ENCODE measurements at places on chromosomes 2 and 18.
A peak's percentile ranks its signal among the peaks of the same experiment; 100 is the strongest.

GRCh38 chr2:12083081-12083581 is 336.7 kb downstream of the LPIN1 start:
- no peak for DNase-seq

- DNase-seq, result no peak
Observed at GRCh38 chr2:227886149-227886548, 14.7 kb downstream of the DAW1 start.

GRCh38 chr2:146265656-146266055 is 1579.2 kb upstream of the ACVR2A start:
- no peak for DNase-seq

- peak; percentile 11 for DNase-seq
Observed at GRCh38 chr2:147382322-147382948, 462.4 kb upstream of the ACVR2A start.

DNA sequence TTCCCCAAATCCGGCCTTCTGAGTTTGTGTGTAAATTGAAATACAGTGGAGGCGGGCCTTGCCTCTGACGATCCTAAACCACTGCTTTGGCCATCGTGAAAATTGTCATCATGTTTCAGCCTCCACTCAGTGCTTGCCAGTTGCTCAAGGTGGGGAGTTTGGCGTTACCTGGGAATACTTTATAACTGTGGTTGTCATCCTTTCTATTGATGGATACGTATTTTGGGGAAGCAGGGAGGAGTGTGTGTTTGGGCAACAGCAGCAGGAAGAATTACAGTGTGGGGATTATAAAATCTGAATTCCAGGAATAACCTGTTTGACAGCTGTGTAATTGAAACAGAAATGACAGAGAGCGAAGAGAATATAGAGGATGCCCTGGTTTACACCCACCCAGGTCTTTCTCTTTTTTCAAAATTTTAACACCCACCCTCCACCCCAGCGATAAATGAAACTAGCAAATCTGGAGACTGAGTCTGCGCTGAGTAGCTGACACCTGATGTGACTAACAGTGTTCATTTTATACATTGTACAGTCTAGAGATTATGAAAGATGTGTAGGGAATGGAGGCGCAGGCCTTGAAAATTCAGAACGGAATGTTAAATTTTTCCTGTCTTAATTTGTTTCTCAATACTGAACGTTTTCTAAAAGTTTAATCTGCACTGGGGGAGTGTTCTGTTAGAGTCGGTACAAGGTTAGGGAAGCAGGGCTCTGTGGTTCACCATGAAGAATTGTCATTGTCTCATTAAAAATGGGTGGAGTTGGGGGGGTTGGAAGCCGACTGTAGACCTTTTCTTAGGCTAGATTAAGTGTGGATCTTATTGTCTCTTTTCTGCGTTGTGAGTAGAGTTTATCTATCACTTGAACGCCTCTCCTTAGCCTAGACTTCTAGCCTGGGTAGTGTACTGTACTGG is 1.6 kb downstream of the MAP4K4 start:
- no peak for DNase-seq

GRCh38 chr2:9945596-9945995 is 5.9 kb upstream of the GRHL1 start:
- DNase-seq, result no peak

DNA sequence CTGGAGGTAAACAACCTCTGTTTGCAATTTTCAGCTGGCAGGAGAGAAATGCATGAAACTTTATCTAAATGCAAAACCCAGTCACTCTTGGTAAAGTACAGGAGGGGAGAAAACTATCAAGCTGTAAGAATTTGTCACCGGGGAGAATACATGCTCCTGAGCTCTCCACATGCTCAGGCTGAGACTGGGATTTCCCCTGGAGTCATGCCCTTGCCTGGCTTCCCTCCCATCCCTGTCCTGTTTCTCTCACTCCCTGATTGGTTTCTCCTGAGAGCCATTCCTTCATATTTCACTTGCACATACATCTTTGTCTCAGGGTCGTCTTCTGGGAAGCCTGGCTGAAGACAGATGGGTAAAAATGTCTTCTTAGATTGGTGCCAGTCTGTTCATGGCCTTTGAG is 52.9 kb upstream of the SPATS2L start:
- no peak for DNase-seq

DNA sequence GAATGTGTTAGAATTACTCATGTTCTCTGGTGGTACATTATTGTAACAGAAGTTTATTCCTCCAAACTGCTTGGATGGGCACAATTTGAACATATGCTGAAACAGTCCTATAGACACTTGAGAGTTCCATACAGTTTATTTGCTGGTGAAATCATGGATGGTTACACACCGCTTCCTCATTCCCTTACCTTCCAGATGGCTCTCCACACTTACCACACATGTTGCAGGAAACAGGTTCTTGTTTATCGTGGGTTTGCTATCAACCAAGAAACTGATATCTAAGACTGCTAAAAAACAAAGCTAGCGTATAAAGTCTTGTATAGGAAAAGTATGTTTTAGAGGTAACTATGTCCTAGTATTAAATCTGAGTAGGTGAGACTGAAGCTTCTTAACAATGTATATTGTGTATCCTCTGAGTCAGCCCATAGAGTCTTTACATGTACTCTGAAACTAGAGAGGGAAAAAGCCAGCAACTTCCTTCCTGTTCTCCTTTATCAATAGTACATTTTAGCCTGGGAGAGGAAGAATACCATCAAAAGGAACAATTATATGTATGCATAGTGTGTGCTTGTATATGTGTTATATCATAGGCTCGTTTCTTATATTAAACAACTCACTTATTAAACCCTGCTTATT is 313.1 kb downstream of the PLCL1 start:
- DNase-seq, result no peak

DNA sequence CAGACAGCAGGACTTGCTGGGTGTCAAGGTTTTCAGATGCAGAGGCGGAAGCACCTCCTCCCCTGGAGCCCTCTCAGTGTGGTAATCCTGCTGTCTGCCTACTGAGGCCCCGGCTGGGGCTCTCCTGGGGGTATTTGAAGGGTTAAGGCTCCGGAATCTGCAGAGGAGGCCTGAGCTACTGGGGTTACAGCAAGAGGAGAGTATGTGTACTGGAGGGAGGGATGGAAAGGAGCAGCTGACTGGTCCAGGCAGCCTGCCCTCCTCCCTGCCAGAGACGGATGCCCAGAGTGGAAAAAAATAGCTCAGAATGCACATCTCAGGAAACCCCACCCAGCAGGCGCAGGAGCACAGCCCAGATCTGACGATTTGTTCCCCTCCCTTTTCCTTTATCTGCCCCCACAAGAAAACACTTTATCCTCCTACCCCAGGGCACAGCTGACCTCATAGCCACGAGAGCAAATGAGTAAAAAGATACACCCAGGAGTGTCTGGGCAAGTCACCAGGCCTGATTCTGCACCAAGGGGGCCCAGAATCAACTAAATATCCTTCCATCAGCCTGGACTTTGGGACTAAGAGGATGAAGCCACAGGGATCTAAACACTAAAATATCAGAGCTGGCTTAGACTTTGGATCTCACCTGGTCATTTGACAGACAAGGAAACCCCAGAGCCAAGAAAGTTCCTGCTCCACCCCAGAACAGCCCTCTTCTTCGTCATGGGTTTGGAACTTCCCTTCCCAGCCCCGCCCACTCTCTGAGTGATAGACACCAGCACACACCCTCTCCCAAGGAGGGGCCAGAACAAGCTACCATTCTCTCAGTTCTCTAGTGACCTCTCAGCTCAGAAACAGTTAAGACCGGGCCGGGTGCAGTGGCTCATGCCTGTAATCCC is 5.5 kb downstream of the TMBIM1 start:
- no peak for DNase-seq

- DNase-seq, result no peak
Observed at GRCh38 chr2:121502246-121502645, 28.4 kb upstream of the RNU4ATAC start.

GRCh38 chr18:5444847-5445246 is 99.0 kb downstream of the EPB41L3 start:
- DNase-seq, result no peak

Measured in NCI-H187 treated with DMSO at 0.1 percent for 48 hours (cell line).